GM12891 (cell line): ENCODE measurements at places on chromosomes 7 and 10.

DNA sequence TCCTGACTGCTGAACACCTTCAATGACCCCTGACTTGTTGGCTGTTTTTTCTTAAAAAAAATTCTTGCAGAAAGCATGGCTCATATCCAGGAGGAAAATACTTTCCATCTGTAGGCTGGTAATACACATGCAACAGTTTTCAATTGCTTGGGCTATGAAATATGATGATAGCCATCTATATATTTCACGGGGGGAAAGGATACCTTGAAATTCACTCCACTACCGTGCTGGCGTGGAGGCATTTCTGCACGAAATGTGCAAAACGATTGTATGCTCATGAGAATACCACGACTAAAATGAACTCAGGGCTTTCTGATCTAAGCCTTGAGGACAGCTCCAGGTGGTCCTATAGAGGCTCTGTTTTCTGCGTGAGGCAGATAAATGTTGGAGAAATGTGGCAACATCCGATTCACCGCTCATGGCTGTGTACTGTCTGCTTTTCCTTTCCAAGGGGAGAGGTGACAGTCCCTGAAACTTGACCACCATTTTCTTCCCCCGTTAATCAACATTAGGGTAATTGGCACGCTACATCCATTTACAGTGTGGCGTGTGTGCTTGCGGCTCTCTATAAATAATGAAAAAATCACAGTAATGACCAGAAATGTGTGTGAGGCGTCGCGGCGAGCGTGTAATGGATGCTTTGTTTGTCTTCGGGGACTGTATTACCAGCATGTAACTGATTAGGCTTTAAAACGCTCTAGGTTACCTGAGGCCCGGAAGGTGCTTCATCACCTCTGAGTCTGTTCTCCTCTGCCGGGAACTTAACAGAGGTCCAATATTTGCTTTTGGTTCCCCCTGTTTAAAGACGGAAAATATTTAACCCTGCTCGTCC, 12.8 kb upstream of the CARD11 start:
- DNase-seq = no peak

DNA sequence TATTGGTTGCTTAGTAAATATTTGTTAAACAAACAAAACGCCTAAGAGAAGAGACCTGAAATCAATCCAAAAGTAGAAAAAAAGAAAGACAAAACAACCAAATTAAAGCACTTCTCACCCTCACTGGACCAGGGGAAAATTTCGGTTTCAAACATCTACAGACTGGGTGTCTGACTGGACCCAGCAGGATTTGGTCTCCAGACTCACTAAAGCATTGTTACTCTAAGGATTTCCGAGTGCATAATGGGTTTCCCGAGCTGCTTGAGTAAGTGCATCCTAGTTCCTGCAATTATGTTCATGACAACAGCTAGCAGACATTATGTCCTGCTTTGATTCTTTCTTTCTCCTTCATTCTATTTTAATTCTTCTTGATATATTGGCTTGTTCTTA, 51.8 kb upstream of the FAM3C start:
- DNase-seq = no peak

DNA sequence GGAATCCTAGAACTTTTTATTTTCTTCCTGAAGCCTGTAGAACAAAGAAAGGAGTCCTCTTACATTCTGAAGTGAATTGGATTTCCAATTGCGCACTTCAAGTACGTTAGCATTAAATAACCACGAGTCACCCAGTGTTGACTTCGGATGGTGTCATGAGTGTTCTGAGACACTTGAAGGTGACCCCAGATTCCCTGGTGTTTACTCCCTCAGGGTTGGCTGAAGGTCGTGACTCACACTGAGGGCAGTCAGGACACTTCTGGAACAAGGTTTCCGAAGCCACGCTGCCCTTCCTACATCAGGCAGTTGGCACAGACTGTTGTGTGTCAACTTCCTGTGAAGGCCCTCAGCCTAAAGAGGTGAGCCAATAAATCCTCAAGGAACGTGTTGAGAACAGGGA, 186.6 kb upstream of the CELF2 start:
- no peak for DNase-seq

DNA sequence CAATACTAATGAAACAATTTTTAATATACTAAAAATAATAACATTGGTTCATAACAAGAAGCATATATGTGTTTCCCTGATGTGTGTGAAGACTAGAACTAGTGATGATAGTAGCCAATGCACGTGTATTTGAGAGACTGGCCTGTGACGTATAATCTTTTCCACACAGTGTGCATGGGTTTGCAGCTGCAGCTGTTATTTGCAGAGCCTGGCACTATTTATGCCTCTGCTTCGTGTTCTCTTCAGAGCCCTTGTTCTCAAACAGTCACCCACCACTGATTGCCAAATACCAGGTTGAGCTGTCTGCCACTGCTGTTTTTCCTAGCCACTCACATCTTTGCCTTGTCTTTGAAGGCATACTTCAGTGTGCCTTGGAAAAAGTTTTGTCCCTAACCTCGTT, 531.7 kb downstream of the ETV1 start:
- DNase-seq = no peak
